ENCODE measurements at places on chromosomes 11 and 22.

DNA sequence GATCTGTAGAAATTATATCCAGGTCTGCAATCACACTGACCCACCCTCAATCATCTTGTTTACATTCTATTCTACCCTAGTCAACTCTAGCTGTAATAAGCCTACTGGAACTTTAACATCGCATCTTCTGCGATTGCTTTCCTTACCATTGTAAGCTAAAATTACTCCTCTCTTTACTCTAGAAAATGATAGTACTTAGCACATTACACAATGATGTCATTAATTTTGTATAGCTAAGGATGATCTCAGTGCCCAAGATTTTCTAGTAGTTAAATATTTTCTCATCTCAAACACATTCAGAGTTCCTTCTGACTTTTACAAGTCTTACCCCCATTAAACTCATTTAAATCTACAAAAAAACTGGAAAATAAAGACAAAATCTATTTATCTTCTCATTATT, 39.6 kb upstream of the CTSC start:
- no peak for DNase-seq

DNA sequence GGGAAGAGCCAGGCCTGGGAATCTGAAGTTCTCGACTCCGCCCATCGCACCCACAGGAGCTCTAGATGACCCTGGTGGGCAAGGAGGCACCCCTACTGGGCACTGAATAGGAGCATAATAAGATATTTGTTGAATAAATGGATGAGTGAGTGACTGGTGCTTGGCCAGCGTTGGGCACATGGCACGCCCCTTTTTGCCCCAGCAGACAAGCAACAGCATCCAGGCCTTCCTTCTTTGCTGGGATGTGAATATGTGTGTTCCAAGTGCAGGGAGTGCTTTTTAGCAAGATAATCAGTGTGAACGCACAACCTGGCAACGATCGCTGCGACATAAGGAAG, 443 bp upstream of the CELF1 start:
- no peak for DNase-seq

- DNase-seq, result no peak
Observed at GRCh38 chr11:130668751-130669150, 220.3 kb downstream of the ADAMTS15 start.

GRCh38 chr22:50422961-50423815, 51.6 kb downstream of the SBF1 start:
- no peak for DNase-seq

DNA sequence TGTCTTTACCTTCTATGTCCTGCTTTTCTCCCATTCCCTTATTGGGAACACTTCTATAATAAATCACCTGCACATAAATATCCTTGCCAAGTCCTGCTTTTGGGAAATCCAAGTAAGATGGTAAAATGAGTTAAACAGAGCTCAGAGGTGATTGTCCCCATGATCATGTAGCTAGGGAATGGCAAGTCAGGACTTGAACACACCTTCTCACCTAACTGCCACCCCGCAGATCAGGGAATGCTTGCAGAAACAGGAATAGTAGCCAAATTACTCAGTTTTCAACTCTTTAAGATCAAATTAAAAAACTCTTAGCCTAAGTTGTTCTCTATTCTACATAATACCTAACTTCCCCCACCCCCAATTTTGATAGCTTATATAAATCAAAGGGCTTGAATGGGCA, 16.0 kb downstream of the OOSP3 start:
- no peak for DNase-seq

DNA sequence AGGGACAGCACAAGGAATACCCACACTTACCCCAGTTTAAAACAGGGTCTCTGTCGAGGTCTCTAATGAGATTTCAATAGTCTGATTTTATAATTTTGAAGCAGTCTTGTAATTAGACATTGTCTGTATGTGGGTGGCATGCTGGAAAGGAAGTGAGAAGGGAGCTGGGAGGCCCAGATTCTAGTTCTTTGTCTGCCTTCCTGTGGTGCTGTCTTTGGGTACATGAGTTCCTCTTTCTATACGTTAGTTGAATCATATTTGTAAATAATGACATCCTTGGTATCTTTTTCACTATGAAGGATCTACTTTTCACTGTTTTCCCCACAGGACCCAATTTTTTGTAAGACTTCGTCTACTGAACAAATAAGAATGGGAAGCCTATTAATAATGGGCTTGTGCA, 42.0 kb upstream of the TENM4 start:
- DNase-seq, result no peak

- DNase-seq, result no peak
Observed at GRCh38 chr11:107545101-107545514, 20.4 kb downstream of the ALKBH8 start.

DNA sequence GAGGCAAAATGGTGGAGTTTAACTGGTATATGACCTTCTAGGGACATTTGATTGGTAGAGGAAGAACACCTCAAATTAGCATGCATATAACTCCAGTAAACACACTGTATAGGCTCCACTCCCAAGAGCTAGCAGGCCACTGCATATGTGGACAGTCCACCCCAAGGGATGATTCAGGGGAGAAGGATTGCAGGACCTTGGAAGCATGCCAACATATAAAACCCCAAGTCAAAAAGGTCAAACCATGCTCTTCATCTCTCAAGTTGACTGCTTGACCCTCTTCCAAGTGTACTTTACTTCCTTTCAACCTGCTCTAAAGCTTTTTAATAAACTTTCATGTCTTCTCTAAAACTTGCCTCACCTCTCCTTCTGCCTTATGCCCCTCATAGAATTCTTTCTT, 459.9 kb upstream of the CCDC179 start:
- DNase-seq, result no peak

DNA sequence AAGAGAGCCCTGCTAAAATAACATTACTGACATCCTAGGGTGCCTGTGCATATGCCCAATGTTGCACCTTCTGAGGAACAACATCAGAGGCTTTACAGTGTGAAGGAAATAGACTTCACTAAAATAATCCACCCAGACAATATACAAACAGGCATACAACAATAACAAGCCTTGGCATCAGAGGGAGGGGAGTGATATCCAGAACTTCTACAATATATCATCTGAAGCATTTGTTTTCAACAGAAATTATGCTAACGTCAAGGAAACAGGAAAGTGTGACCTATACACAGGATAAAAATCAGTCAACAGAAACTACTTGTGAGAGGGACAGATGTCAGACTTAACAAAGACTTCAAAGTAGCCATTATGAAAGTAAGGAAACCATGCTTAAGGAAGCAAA, 81.3 kb downstream of the CTNND1 start:
- DNase-seq, result no peak

- DNase-seq, result no peak
Observed at GRCh38 chr11:72140661-72141060, 5.1 kb downstream of the FOLR3 start.

DNA sequence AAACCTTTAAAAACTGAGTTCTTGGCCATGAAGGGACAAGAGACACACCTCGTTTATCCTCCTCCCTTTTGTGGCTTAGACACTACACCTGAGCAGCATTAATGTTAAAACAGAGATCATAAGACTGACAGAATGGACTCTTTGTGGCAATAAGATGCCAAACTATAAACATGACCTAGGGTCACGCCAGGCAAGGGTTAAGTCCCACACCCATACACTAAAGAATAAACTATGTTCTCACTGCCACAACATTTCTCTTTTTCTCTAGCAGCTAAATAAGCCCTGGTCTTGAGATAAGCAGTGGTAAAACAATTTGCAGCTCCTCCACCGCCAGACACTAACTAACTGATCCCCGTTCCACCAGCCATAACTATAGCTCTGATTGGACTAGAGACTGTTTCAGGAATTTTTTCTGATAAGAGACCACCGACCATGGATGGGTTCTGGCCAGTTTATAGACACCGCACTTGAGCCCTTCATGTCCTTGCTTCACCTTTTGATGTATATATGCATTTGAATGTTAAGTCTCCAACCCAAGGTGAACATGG, 4.9 kb upstream of the SLCO2B1 start:
- no peak for DNase-seq

DNA sequence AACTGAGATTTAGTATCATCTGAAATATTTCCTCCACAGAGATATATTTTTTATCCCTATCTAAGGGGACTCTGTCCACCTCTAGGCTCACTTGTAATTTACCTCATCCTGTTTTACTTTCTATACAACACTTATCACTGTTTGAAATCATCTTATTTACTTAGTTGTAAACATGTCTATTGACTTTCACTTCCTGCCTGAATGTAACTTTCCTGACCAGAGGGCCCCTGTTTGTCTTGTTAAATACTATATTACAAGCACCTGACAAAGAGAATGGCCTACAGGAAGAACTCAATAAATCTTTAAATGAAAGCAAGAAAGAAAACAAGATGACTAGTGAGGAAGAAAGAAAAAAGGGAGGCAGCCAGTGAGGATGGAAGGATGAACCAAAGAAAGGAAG, 1727.5 kb downstream of the LRRC4C start:
- no peak for DNase-seq

DNA sequence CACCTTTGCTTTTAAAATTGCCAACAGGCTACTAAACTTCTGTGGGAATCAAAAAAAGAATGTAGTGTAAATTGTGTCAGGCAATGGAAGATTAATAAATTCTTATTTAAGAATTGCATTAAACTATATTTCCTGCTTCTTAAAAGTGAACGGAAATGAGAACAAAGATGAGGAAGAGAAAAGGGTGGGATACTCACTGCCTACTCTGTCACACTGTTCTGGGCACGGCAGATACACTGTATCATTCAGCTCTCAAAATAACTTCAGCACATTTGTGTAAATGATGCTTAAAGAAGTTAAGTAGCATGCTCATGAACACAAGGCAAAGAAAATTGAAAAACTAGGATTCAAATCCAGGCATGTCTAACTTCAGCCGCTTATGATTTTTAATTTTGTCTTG, 218.7 kb downstream of the DCDC1 start:
- no peak for DNase-seq

DNA sequence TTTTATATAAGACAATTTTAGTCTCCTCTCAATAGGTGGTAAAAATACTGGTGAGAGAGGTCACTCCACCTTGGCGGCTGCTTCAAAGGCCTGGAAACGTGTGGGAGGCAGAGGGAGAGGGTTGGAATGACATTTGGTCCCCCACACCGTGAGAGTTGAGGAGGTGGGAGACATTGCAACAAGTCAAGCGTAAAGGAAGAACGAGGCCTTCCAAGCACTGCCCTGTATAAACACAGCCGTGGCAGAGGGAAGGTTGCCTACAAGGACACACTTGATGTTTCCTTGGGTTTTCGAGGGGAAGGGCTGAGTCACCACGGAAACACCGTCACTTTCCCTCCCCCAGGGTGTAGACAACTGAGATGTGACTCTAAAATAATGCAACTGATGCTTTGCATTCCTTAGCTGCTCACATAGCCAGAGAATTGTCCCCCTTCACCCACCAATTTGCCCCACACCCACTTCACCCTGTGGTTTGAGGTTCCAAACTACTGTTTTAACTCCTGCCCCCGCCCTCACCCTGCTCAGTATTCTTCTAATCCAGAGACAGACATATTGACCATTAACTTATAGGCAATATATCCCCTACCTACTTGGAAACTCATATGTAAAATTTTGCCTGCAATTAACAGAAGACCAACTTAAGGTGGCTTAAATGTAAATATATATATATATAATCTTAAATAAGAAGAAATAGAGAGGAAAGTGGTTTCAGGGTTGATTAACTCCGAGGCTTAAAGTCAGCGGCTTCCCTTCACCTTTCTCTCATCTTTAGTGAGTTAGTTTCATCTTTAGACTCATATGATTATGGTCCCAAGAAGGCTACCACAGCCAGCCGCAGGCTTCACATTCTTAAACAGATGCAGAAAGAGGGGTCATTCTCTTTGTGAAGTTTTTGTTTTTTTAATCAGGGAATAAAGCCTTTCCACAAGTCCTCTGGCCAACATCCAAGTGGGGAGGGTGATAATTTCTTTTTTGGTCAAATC, 54.1 kb upstream of the BDNF start:
- no peak for DNase-seq
